ENCODE measurements at places on chromosomes 3 and 15.
A peak's percentile ranks its signal among the peaks of the same experiment; 100 is the strongest.

DNA sequence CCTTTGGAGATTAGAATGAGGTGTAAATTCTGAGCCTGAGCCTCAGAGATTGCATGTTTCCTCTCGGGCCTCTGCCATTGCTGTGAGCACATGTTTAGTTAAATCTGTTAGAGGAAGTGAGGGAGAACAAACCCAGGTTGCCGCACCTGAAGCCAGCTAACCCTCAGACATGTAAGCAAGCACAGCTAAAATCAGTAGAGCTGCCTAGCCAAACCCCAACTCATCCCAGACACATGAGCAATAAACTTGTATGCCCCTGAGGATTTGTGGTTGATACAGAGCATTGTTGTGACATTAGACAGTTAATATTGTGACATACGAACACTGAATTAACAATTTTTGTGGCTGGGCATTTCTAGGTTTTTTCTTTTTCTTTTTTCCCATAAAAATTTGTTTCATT is 41.9 kb downstream of the NMD3 start:
- H3K27me3 ChIP-seq, result no peaks in the 10 kb centered on the region
- H3K36me3 ChIP-seq, result peaks cover 4% of the 10 kb centered on the region
- H3K27ac ChIP-seq, result no peak overlapping the region
- no peaks in the 10 kb centered on the region for H3K4me1 ChIP-seq
- no peak overlapping the region for H3K4me3 ChIP-seq

DNA sequence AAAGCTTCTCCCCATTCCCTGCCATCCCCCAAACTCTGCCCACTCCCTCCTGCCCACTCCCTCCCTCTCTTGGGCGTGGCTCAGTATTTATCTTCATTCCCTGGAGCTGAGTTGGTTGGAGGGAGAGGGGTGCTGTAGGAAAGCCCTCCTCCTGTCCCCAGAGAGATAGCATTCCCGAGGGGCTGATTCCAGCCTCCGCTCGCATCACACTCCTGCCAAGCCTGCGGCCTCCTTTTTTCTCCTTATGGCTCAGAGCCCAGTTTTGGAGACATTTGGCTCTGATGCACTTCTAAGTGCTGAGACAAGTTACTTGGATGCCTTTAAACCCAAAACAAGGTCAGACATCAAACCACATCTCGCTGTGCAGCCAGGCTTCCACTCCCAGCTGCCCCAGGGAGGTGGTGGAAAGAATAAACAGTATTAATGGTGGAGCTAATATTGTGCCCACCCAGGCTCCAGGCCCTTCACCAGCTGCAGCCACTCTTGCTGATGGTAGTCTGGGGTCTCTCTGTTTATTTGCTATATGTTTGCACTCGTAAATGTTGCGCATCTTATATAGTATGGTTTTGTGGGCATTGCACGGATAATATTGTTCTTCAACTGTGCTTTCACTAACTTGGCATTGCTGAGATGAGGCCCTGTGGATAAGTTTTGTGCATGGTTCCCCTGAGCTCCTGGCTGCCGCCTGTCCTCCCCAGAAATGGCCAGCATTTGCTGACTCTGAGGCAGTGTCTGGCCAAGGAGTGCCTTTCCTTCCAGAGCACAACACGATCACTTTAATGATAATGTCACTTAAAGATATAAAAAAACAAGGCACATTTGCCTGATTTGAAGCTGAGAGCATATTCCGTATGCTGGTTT is 157.2 kb downstream of the LRRC28 start:
- no peaks in the 10 kb centered on the region for H3K4me1 ChIP-seq
- H3K27ac ChIP-seq, result no peak overlapping the region
- DNase-seq, result no peak
- no peaks in the 10 kb centered on the region for H3K27me3 ChIP-seq

DNA sequence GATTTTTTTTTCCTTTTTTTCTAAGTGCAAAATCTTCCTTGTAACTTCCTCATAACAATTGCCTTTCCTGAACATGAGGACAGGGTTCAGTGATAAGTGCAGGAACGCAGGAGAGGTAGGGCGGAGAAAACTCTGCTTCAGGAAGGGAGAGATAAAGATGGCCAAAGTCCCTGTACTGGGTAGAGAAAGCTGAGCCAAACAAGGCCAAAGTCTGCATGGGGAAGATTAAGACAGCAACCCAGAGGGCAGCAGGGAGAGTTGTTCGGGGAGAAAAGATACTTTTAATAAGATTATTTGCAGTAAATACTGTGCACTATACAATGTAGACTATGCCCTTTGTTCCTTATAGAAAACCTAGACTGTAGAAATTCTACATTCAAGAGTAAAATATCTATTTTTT is 55.4 kb upstream of the LRRFIP2 start:
- peak; percentile 49 for DNase-seq

DNA sequence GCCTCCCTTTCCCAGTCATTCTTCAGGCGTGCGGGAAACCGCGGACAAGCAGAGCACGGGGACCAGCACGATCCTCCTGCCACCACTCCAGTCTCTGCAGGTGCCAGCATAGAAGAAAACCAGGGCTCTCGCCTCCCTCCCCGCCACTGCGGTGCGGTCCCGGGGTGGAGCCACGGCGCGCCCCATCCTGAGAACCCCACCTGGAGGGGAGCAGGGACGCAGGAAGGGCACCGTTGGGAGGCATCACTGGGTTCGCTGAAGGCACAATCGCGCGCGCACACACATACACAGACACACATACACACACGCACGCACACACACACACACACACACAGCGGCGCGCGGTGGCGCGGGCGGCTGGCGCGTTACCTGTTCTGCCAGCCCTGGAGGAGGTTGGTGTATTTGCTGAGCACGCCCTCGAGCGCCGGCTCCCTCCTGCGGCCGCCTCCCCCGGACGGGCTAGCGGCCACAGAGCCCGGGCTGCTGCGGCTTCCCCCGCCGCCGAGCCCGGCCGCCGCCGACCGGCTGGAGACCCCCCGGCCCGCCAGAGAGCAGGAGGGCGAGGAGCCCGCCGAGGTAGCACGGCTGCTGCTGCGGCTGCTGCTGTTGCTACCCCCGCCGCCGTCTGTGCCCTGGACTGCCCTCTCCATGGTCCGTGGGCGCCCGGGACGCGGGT is 394 bp downstream of the OSBPL10 start:
- peak overlapping the region; percentile 64 for H3K4me3 ChIP-seq
- H3K36me3 ChIP-seq, result no peaks in the 10 kb centered on the region
- DNase-seq, result peak; percentile 39
- H3K27ac ChIP-seq, result no peak overlapping the region
- peaks cover 12% of the 10 kb centered on the region for H3K27me3 ChIP-seq
- H3K4me1 ChIP-seq, result peaks cover 1% of the 10 kb centered on the region

DNA sequence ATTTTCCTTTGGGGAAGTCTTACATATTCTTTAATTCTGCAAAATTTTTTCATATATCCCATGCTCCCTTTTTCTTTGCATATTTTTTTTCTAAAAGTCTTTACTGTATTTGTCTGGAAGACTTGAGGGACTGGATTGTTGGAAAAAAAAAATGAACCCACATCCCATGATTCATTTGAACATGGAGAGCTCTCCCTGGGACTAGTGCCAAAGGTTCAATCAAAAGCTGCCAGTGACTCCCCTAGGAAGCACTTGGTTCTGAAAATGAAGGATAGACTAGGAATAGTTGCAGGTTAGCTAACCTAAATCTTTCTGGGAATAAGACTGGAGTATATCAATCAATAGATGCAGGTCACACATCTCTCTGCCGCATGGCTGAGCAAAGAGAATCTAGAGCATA is 16.4 kb upstream of the BNC1 start:
- DNase-seq, result no peak
- H3K27ac ChIP-seq, result no peak overlapping the region
- H3K4me1 ChIP-seq, result no peaks in the 10 kb centered on the region
- no peak overlapping the region for H3K4me3 ChIP-seq

DNA sequence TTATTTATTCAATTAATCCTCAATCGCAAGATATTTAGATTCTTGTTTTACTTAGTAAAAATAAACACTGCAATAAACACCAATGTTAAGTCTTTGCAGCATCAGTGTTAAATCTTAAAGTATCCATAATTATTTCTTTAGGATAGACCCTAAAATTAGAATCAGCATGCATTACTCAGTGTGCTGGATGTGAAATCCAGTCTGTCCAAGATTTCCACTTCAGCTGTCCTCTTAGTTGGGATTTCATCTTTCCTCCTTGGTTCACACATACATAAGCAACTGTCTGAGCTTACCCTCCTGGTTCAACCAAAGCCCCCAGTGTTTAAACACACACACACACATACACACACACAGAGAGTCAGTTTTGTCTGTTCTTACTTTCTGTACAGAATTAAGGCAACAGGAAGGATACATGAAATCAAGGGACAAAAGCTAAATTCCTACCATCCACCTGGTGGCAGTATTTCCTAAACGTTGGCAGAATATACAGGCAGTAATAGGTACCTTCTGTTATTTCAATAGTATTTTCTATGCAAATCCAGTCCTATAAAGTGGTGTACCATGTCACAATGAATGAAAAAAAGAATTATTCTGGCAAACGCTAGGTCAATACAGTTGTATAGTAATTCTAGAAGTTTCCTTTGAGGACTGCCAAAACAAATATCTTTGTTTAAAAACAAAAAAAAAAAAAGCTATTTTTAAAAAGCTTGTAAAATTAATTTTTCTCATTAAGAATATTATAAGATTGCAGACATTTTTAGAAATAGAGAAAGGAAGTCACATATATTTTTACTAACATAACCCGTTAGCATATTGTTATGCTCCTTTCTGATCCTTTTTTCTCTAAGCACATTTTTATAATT is 27.3 kb upstream of the DMXL2 start:
- peak; percentile 92 for DNase-seq
- H3K27ac ChIP-seq, result no peak overlapping the region
- no peaks in the 10 kb centered on the region for H3K36me3 ChIP-seq
- peaks cover 17% of the 10 kb centered on the region for H3K4me1 ChIP-seq
- no peak overlapping the region for H3K4me3 ChIP-seq

DNA sequence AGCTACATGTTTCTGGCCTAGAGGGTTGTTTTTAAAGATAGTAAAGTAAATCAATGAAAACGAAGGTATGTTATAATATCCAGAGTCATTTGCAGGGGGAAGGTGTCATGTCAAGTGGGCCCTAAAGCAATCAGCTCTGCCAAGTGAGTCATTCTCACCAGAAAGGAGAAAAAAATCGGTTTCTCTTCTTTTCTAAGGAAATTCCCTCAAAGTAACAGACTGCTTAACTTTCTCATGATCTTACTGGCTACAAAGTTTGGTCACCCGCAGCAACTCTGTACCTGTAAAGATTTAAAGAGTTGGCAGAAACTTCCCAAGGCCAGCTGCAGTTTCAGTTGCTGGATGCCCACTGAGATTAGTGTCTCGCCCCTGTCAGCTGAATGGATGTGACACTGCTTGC is 5.5 kb upstream of the FSIP1 start:
- peak; percentile 51 for DNase-seq
- no peak overlapping the region for H3K27ac ChIP-seq
- peaks cover 7% of the 10 kb centered on the region for H3K4me1 ChIP-seq
- H3K27me3 ChIP-seq, result no peaks in the 10 kb centered on the region

DNA sequence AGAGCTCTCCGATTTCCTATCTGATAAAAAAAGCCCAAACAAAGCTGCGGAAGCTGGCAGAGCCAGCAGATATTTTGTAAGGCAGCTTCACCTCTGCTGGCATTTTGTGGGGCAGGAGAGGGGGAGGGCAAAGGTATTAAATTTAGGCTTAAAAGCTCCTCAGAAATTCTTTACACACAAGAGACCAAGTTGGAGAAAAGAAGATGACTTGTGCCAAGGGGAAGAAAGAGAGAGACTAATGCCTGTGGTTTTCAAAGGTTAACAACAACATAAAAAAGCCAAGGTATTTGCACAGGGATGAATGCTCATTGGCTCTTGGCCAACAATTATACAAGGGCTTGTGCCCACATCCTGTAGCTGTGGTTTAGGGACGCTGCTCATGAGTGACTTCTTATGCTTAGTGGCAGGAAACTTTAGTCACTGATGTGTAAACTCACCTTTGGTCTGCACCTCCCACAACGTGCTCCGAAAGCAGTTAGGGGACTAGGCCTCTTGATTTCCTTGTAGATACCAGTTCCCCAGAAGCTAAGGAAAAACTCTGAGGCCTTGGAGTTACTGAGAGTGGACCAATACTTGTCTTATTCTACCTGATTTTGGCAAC is 152.9 kb downstream of the TPRG1 start:
- no peak overlapping the region for H3K27ac ChIP-seq
- no peaks in the 10 kb centered on the region for H3K36me3 ChIP-seq
- peaks cover 17% of the 10 kb centered on the region for H3K4me1 ChIP-seq
- no peak overlapping the region for H3K4me3 ChIP-seq
- DNase-seq, result peak; percentile 94
- peaks cover 3% of the 10 kb centered on the region for H3K27me3 ChIP-seq

GRCh38 chr3:58074997-58075396 is 66.8 kb downstream of the FLNB start:
- H3K36me3 ChIP-seq, result peaks cover 5% of the 10 kb centered on the region
- DNase-seq, result peak; percentile 60
- H3K4me3 ChIP-seq, result no peak overlapping the region
- no peaks in the 10 kb centered on the region for H3K27me3 ChIP-seq

DNA sequence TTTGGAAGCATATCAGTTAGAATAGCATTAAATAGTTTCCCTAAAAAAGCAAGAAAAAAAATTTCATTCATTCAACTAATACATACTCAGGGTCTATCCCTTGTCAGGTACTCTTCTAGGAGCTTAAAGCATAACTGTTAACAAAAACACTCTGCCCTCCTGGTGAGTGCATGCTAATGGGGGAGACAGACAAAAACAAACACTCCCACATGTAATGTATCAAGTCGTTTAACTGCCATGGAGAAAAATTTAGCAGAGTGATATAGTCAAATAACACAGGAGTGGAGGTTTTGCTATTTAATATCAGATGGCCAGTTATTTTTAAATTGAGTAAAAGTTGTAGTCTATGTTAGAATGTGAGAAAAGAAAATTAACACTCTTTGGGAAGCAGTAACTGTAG is 254.5 kb upstream of the RARB start:
- H3K27ac ChIP-seq, result no peak overlapping the region

GRCh38 chr15:96351761-96352603 is 21.5 kb downstream of the NR2F2 start:
- DNase-seq, result no peak
- H3K27me3 ChIP-seq, result peaks cover 46% of the 10 kb centered on the region
- H3K27ac ChIP-seq, result no peak overlapping the region
- no peak overlapping the region for H3K4me3 ChIP-seq
- H3K36me3 ChIP-seq, result no peaks in the 10 kb centered on the region
- H3K4me1 ChIP-seq, result peaks cover 8% of the 10 kb centered on the region

DNA sequence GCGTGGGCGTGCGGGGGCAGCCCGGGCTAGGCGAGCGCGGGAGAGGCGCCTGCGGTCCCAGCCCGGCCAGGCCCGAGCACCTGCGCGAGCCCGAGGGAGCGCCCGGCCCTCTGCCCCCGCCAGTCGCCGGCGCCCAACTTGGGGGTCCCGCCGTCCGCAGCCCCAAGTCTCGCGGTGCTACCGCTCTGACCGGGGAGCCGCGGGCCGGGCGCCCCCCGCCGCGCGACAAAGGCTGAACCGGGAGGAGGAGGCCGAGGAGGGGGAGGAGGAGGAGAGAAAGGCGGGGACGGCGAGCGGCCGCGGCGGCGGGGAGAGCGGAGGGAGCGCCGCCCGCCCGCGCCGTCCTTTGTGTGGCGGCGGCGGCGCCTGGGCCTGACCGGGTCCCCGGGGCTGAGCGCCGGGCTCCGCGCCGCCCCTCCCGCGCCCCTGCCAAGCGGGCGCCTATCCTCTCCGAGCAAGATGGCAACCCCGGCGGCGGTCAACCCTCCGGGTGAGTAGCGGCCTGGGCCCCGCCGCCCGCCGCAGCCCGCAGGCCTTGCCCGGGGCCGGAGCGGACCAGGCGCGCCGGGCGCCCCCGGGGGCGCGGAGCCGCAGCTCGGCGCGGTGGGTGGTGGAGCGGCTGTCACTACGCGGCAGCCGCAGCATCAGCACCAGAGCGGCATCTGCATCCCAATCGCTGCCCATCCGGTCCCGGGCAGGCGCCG is at the start of gene ARNT2:
Gene ARNT2, plus strand, starts transcription at position 326 of the 704 bp plus-strand sequence. Its CDS starts 134 bp downstream, at position 460.
- H3K4me3 ChIP-seq, result peak within 1 kb of the TSS; percentile 52
- H3K27ac ChIP-seq, result no peak within 1 kb of the TSS
- H3K36me3 ChIP-seq, result no peaks in the 10 kb centered on the region
- peak; percentile 2 for DNase-seq
- H3K4me1 ChIP-seq, result no peaks in the 10 kb centered on the region
